D341Med (cell line): ENCODE measurements at places on chromosomes 2 and 18.

DNA sequence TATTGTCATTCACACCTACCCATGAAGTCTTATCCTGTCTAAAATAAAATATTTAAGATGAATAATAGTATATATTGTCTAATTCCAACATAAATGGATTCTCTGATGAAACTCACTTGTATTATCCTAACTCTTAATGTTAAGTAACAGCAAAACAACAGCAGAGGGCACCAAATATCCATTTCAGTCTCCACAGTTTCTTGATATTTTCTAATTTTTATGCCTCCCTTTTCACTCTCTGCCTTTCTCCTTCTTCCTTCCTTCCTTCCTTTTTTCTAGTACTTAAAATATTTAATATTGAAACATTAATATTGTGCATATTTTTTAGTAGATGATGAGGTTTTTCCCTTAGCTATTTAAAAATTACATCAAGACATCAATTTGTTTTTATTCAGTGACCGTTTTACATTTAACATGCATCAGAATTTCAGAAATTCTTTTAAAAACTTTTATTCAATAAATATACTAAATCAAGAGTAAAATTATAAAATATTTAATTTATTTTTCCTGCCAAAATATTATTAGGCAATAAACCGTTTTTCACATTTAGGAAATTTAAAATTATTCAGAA is 97.6 kb downstream of the WDR7 start:
- peak; percentile 43 for DNase-seq

- no peak for DNase-seq
These were observed 60.0 kb upstream of the LRP1B start for GRCh38 chr2:142190805-142191204.

DNA sequence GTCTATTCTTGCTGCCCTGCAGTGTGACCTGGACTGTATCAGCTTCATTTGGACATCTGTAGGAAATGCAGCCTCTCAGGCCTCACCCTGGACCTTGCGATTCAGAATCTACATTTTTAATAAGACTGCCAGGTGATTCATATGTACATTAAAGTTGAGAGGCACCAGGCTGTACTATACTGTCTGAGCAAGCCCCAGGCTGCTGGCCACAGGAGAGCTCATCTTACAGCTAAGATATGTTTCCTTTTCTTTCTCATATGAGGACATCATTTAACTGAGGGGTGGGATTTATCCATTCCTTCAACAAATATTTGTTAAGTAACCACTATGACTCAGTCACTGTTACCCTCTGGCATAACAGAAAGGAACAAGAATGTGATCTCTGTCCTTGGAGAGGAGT is 78.2 kb upstream of the GCFC2 start:
- DNase-seq: no peak

DNA sequence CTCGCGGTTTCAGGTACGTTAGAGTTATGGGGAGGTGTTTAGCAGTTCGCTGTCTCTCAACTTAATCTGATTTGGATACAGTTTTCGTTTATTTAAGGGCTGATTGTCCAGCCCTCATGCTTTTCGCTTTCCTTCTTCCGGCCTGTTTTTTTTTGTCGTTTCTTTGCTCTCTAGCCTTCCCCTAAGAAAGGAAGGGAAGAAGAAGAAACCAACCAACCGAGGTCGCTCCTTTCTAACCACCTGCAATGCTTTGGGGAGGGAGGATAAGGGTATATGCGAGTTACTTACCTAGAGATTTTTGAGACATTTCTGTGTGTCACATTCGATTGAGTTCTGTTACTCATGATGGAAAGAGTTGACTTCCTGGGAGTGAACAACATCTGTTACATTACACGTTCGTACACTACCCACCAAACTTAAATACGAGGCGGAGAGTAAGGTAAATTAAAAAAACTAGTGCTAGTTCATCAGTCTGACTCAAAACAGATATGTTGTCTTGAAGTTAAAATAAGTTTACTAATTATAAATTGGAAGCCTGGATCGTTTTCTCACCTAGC is 918 bp downstream of the EIF5B start:
- no peak for DNase-seq

DNA sequence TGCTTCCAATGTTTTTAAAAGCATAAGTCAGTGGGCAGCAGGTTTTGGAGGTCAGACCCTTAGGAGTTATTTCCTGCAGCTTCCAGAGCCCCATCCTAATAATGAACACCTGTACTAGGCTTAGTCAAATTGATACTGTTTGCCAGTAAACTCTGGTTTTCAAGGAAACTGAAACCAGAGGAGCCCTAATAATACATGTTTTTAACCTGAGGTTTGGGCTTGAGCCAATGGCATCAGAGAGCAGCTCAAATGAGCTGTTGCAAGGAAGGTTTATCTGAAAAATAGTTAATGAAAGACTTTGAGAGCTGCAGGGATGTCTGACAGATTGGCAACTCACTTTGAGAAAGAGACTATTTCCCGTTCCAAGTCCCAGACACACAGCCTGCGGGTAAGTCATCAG is 54.6 kb downstream of the DCC start:
- no peak for DNase-seq

DNA sequence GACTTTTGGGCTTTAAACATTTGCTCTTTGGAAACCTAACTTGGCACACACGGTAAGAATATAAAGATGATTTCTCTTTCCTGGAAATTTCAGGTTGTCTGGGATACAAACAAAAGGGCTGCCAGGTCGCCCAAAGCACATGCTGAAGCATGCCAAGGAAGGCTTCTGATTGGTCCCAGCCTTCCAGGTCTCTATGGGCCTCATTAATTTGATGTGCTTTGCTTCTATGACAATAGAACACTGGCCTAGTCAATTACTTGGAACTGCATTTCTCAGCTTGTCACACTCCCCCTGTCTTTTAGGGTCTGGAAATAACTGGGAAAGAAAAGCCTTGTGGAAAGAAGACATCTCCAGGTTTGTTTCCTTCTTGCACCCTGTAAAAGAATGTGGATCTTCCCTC is 228.9 kb downstream of the ADCYAP1 start:
- no peak for DNase-seq

- DNase-seq: no peak
These were observed 385.2 kb downstream of the ARHGAP15 start for GRCh38 chr2:143514413-143514812.

DNA sequence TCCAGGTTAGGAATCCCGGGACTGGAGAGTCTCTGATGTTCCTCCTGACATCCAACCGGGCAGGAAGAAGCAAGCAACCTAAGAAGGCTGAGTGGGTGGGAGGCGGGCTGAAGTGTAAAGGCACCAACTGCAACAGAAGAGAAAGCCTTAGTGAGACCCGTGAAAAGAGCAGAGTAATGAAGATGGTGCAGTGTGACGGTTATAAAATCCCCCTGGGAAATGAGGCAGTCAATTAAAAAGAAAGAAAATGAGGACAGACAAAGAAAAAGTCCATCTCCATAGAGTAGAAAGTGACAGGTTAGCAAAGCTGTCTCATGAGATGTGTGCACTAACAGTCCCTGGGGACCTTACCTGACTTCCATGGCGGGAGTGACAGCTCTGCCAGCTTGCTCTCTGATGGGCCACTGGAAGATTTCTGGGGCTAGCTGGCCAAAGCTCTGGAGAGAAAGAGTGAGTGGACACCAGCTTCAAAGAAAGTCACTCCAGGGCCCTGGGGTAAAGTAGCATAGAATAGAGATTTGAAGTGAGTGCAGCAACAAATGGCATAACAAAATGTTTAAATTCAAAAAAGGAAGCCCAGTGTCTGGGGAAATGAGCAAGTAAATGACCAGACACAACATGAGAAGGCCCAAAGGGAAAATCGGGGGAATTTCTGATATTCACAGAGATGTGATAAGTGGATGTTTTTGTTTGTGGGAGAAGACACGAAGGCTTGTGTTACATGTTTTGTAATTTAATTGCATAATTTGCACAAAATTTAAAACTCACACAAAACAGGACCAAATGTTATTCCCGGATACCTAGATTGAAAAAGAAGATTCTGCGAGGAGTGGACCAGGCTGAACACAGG is 44.1 kb upstream of the IGFBP2 start:
- no peak for DNase-seq

- no peak for DNase-seq
These were observed 34.5 kb downstream of the ADCYAP1 start for GRCh38 chr18:939166-939565.

- no peak for DNase-seq
These were observed 14.3 kb upstream of the PIEZO2 start for GRCh38 chr18:11163665-11164064.

GRCh38 chr2:238684362-238685326 is 163.2 kb upstream of the TWIST2 start:
- no peak for DNase-seq

DNA sequence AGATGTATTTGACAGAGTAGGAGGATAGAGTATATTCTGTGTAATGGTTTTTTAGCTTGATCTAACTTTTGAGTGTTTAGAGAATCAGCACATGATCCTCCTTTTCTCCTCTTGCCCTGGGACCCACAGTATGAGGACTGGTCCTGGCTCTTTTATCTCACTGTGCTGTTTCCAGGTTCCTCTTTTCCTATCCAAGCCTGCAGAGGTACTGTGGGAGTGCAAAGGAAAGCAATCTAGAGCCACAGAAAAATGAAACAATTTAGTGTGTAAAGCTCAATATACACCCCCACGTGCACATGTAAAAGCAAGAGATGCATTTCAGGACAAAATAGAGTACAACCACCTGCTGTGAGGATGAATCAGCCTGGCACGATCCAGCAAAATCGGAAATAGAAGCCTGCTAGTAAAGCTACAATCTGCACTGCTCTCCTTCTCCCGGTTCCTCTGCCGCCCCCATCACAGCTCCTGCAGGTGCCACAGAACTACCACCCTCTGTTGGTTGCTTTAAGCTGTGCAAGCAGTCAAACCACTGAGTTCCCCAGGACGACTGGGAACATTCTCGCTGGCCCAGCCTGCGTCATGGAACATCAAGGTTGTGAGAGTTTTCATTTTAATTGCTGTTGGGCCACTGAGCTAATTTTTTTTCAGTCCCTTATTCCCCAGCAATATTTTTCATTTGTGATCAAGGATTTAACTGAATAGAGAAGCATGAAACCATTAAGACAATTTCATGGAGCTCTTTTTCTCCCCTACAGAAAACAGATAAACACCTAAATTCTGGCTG is 47.8 kb upstream of the MAPRE3 start:
- DNase-seq: peak; percentile 87

DNA sequence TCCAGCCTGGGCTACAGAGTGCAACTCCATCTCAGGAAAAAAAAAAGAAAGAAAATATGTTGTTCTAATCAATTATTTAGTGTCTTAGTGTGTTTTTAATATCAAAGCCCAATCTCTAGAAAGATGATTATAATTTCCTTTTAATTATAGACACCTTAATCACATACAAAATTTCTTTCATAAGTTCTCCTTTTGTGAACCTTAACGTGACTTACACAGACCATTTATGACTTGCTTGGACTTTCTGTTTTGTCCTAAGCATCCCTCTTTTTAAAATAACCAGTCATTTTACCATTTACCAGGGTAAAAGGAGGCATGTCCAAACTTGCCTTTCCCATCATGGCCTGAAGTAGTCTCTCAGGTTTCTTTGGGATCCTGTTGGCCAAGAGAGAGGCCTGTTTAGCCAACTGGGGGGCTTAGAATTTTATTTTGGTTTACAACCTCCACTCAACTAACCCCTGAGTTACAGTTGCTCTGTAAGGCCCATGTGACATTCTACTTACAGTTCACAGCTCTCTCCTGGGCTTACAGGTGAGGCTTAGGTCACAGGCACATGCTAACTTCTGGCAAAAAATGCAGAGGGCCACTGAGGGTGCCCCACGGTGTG is 23.9 kb upstream of the GPR155 start:
- no peak for DNase-seq

- DNase-seq: peak; percentile 46
These were observed 30.9 kb downstream of the RALBP1 start for GRCh38 chr18:9506046-9506792.

DNA sequence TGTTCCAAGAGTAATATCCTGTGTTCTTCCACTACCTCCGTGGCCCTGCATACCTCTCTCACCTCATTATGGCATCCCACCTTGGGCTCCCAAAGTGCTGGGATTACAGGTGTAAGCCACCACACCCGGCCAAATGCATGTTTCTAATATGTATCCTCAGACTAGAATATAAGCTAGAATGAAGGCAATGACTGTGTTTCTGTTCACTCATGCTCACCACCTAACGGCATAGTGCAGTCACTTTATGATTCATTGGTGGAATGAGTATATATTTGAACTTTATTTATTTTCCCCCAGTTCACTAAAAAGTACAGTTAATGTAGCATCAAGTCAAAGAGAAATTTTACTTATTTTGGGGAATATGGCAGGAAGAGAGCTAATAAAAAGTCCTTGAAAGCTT is 11.3 kb downstream of the PIGN start:
- no peak for DNase-seq

DNA sequence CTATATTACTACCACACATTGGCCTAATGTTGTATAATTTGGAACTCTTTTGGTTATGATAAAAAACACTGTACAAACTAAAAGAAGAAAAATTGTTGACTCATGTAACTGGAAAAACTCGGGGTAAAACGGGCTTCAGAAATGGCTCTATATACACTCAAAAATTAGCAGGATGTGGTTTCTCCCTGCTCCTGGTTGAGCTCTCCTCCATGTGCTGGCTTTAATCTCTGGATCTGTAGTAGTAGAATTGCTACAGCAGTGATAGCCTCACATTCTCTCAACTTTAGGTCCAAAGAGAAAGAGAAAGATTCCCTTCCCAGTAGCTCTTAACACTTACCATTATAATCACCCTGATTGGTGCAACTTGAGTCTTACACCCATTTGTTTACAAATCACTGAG is 274.9 kb upstream of the GALNT5 start:
- no peak for DNase-seq

- DNase-seq: no peak
These were observed 24.3 kb upstream of the LRATD1 start for GRCh38 chr2:14608245-14608644.

DNA sequence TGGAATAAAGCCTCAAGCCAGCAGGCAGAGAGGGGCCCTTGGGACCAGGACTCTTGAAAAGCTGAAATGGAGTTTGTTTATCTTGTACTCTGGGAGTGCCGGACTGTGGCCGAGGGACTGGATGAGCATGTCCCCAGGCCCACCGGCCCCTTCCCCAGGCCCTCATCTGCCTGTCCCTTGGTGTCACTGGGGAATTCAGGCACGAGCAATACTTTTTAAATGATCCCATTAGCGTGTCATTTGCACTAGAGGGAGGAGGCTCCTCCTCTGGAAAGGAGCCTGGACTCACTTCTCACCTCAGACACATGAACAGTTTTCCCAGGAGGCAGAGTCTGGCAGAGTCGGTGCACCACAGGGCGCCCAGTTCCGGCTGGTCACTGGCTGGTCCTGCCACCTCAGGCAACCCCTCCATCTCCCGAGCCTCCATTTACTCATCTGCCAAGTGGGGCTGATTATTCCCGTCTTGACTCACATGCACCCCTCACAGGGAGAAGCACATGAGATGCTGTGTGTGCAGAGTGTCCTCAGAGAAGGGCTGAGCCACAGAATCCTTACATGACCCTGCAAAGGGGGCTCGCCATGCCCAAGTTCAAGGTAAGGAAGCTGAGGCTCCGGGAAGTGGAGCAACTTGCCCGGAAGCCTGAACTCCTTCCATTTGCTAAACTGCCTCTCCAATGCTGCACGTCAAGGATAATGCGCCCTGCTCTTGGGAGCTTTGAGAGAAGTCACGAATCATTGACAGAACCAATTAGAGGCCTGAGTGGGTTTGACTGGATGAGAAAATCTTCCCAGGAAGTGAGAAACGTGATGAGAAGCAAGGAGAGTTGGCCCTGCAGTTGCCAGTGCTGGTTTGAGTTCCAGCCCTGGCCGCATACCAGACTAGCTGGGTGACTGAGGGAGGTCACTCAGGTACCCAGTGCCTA is 26.7 kb downstream of the CIB4 start:
- no peak for DNase-seq

GRCh38 chr2:120110507-120110906 is 97.6 kb downstream of the EPB41L5 start:
- DNase-seq: no peak
